ENCODE measurements at places on chromosomes 2 and 18.

- no peak for DNase-seq
Measured at GRCh38 chr2:179260224-179260623, 4.4 kb downstream of the SESTD1 start.

DNA sequence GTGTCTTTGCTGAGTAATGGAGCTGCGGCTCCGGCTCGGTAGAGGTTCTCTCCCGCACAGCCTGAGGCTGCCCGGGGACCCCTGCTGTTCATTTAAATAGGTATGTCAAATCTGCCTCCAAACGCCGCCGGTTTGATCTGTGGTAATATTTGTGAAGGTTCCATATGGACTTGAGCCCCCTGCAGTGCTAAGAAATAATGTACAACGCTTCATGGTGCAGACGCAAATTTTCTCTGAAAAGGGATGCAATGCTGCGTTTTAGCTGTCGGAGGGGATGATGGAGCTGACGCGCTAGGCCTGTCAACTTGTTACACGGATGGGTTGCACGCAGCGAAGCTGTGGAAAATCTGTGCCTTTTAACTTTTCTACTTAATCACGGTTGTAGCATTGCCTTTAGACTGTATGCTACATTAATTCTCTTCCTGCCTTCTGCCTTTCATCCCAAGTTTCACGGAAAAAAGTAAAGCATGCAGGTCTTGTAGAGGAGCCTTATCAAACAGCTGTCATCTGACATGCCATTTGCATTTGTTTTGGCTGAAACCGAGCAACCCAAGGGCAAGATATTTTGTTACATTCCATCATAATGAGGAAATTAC lies 43.2 kb downstream of the MRPS9 start:
- DNase-seq: no peak

DNA sequence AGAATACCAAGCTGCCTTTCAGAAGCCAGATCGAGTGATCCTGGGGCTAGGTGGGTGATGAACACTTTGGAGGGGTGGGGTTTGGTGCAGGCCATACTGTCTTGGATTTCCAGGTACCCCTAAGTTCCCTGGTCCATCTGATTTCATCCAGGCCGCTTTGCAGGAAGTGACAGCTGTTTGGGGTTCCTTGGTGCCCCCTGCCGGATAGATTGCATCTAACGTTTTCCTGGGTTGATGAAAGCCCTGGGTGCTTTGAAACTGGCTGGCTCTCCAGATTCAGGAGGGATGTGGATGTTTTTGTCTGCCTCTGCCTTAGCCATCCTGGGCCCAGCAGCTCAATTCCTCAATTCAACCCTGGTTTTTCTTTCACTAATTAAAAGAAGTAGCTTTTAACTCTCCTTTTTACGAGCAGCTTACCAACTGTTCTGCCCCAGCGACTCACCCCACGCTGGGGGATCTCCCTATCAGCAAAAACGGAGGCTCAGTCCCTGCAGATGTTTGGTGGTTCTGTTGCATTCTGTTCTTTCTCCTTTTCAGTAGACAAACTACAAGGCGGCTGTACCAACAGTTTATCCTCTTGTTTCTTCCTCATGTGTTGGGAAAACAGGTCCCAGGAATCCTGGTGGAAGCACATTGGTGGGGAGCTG lies 37.1 kb downstream of the ARHGEF4 start:
- DNase-seq: peak; percentile 32

DNA sequence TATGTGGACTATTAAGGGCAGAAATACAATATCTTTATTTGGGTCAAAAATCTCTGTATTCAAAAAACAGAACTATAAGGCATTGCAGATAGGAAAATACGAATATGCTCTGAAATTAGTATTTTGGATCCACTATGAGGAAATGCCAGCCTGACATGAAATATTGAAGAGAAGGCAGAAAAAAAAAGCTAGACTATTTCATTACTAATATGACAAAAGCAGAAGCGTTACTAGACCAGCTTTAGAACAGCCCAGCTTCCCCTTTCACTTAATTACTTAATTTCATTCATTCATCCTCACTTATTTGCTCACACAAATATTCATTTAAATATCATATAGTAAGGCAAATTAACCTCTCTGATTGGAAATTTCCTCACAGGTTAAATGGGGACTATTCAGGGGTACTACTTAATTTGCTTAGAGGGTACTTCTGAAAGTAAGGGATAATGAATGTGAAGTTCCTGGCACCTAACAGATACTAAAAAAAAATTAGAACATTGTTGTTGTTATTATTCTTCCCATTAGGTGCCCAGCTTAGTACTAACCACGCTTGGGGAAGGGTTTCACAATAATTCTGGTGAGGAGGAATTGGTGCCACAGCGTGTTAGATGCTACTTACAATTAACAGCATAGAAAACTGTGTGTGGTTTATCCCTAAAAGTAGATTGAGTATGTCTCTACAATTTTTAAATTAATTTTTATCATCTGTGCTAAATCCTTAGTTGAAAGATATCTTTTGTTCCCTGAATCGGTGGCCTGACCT lies 71.1 kb upstream of the CTLA4 start:
- DNase-seq: peak; percentile 93

DNA sequence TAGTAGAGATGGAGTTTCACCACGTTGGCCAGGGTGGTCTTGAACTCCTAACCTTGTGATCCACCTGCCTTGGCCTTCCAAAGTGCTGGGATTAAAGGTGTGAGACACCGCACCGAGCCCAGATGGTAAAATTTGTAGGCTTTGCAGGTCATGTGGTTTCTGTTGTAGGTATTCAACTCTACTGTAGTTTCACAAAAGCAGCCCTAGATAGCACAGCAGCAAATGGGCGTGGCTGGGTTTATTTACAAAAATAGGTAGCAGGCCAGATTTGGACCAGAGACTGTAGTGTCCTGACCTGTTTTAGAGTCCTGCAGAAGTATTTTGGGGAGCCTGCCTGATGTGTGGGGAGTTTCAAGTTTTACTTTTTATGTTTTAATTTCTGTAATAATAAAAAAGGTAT lies 84.1 kb upstream of the RASGRP3 start:
- DNase-seq: no peak

- DNase-seq: no peak
Measured at GRCh38 chr2:109155553-109156451, 26.8 kb downstream of the SH3RF3 start.

DNA sequence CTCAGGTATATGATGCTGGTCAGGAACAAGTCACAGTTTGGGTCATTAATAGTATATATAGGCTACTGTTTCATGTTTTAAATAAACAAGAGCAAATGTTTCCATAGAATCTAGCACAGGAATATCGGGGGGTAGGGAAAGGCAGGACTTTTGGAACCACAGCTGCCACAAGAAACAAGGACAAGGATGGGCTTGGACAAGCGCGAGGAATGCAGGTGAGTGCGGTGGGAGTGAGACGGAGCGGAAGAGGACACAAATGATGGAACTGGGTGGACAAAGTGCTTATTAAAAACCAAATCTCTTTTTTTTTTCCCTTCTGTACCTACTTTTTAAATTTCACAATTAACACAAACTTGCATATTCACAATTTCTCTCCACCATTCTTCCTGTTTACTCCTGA lies 49.1 kb downstream of the SNORC start:
- no peak for DNase-seq

DNA sequence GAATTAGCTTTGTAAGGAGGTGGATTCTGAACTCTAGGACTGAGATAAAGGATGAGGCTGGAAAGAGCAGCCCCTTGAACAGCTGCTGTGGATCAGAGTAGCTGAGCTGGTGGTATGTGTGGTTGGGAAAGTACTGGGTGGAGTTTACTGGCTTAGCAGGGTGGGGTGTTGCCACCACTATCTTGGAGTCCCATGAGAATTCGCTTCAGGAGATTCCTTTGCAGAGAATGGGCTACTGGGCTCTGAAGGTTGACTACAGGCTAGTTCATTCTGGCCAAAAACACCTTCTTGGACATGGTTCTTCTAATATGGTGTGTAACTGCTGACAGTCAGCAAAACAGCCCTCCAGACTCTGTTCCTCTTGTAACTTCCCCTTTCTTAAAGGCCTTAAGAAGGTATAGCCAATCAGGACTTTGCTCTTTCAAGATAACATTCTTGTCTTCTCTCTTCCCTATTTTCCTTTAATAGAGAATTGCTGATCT lies 52.7 kb downstream of the TET3 start:
- DNase-seq: peak; percentile 96

- no peak for DNase-seq
Measured at GRCh38 chr2:172079416-172079815, 5.9 kb upstream of the DLX1 start.

Data from CD14-positive monocyte (primary cell).